Posterior vena cava (tissue), 2 donors: ENCODE measurements at places on chromosomes 11 and 22. TPM values are rescaled to one million over a fixed set of nuclear protein-coding genes. Genes with fewer than 3 reads are reported as not detected.

Gene SORL1
- total RNA-seq = 9.4 TPM

Gene CDC42EP1
- total RNA-seq = 56.2 TPM

Gene MRGPRX4
- not detected for total RNA-seq

Gene SLC37A4
- total RNA-seq = 6.0 TPM

Gene BRSK2
- 1.0 TPM for total RNA-seq

Gene NRIP3
- total RNA-seq = 6.0 TPM

Gene TAF1D
- total RNA-seq = 72.5 TPM

Gene POU2AF1
- total RNA-seq = 0.38 TPM

Gene APOBEC3H
- total RNA-seq = not detected

Gene ADORA2A
- 2.6 TPM for total RNA-seq

Gene OMP
- 0.76 TPM for total RNA-seq

Gene OTOG
- not detected for total RNA-seq

Gene OR56A5
- not detected for total RNA-seq

Gene BEST1
- total RNA-seq = 9.5 TPM

Gene PTPRCAP
- 2.5 TPM for total RNA-seq

Gene TBX1
- total RNA-seq = 8.1 TPM

Gene LYVE1
- 292 TPM for total RNA-seq

Gene BTG4
- not detected for total RNA-seq

Gene RTN3
- 88.4 TPM for total RNA-seq

Gene CHRNA10
- 0.52 TPM for total RNA-seq

Gene TMEM109
- total RNA-seq = 118 TPM

Gene GNB1L
- total RNA-seq = 3.6 TPM

Gene HBB
- 1,053 TPM for total RNA-seq

Gene SYT9
- not detected for total RNA-seq

Gene LRRC4C
- total RNA-seq = 0.69 TPM

Gene MRGPRE
- total RNA-seq = not detected

Gene FAM83F
- not detected for total RNA-seq

Gene LARGE1
- 48.7 TPM for total RNA-seq

Gene C11orf42
- total RNA-seq = not detected

Gene HSPB2
- total RNA-seq = 11.6 TPM

Gene TMEM135
- 16.2 TPM for total RNA-seq

Gene PGA3
- 0.79 TPM for total RNA-seq

Gene TEF
- 10.5 TPM for total RNA-seq

Gene MS4A7
- total RNA-seq = 52.5 TPM

Gene TUB
- 7.0 TPM for total RNA-seq

Gene GNG3
- not detected for total RNA-seq

Gene C11orf86
- total RNA-seq = not detected

Gene SAA1
- total RNA-seq = 324 TPM

Gene FGF4
- total RNA-seq = not detected

Gene YAP1
- 281 TPM for total RNA-seq

Gene GAS2
- 1.2 TPM for total RNA-seq

Gene VSIG10L2
- total RNA-seq = not detected

Gene NPTXR
- 8.4 TPM for total RNA-seq

Gene ACTN3
- 0.14 TPM for total RNA-seq

Gene APOC3
- not detected for total RNA-seq

Gene SPI1
- 27.7 TPM for total RNA-seq

Gene OR4A16
- total RNA-seq = not detected

Gene ELFN2
- total RNA-seq = 0.05 TPM

Gene APBB1
- 43.6 TPM for total RNA-seq

Gene MPPED2
- 5.5 TPM for total RNA-seq

Gene TSSK2
- not detected for total RNA-seq

Gene TBRG1
- 27.0 TPM for total RNA-seq

Gene TMEM223
- 10.0 TPM for total RNA-seq

Gene ABCG4
- 0.23 TPM for total RNA-seq

Gene C1QTNF4
- total RNA-seq = 2.0 TPM

Gene AKIP1
- 15.4 TPM for total RNA-seq

Gene OR5M3
- not detected for total RNA-seq

Gene UBQLN3
- not detected for total RNA-seq
